Esophagus mucosa (tissue), 1 donor: ENCODE measurements at places on chromosomes 11 and 22. TPM values are rescaled to one million over a fixed set of nuclear protein-coding genes. Genes with fewer than 3 reads are reported as not detected.

KCNE3 gene
- total RNA-seq: 2.5 TPM

HTATIP2 gene
- 39.5 TPM for total RNA-seq

DNA sequence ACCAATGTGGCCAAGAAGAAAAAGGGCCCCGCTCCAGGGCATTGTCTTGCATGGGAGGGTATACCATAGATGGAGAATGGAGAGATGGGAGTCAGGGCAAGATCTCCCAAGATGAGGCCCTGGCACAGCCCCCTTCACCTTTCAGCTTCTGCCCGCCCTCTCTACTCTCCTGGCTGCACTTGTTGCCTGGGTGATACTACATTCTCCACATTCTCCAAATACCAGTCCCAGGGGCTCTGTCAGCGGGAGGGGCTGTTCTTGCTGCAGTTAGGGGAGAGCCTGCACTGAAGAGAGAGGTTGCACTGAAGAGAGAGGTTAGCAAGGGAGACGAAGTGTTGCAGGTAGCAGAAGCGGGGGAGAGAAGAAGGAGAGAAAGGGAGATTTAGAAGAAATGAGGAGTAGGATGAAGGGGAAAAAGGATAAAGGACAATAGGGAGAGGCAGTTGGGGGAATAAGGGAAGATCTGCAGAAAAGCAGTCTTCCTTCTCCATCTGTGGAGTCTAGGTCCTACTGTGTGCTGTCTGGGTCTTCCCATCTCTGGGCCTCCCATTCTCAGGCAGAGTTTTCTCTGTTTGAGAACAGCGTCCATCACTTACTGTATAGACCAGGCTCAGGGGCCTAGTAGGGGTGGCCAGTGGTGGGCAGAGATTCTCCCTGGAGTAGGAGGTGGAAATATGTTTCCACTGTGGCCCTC is 8.0 kb downstream of the PHLDB1 start:
- no peak for ATAC-seq

DNA sequence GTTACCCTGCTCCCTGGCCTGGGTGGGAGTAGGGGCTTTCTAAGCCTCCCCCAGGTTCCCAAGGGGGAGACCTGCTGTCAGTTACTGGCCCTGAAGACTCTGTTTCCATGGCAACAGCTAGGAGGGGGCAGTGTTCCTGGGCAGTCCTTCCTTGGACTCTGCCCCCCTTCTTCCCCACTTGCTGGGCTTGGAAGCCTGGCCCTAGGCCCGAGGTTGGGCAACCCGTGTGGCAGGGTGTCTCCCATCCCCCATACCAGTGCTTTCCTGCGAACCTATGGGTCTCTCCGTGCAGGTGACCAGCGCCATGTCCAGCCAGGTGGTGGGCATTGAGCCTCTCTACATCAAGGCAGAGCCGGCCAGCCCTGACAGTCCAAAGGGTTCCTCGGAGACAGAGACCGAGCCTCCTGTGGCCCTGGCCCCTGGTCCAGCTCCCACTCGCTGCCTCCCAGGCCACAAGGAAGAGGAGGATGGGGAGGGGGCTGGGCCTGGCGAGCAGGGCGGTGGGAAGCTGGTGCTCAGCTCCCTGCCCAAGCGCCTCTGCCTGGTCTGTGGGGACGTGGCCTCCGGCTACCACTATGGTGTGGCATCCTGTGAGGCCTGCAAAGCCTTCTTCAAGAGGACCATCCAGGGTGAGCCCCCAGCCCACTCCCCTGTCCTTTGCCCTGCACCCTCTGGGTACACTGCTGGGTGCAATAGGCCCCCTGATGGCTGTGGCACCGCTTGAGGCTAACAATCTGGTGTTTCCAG is 1.7 kb downstream of the ESRRA start:
- no peak for ATAC-seq

DNA sequence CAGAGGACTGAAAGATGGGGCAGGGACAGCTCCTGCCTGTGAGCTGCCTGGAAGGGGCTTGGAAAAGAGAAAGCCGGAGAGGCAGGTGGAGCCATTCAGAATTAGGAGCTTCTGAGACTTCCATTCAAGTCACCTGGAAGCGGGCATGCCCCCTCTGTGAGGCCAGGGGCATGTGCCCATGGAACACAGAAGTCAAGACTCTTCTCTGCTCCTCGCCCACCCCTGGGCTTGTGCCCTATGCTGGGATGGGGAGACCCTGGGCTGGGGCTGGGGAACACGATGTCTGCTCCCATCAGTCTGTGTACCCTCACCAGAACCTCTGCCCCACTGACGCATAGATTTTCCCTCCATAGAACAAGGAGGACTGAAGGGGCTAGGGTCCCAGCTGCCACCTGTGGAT is 372.0 kb downstream of the SHANK2 start:
- no peak for ATAC-seq

DNA sequence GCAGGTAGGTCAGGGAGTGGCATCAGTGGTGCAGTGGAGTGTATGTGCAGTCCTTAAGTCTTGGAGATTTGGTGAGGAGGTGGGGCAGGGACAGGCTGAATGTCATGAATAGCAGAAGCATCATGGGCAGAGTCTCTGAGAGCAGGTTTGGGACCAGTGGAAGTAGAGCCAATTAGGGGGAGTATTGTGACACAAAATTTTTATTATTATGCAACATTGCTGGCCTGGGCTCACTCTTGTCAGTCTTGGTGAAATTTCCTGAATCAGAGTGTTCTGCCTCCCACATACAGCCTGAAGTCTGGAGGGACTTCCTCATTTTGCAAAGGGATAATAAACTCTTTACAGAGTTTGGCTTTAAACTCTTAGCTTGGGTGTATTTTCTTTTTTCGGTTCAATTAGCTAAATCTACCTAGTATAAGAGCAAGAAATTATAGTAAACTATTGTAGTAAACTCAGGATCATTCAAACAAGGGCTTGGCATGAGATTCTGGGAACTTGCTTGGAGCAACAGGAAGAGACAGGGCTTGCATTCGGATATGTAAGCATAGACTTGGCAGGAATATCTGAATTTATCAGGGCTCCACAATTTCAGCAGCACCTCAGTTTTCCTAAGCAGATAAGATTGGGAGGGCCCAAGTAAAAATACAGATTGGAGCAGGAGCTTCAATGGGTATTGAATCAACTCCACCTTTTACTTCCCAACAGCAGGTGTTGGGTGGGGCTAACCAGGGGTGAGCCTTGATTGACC is 67.7 kb downstream of the FDX1 start:
- no peak for ATAC-seq

ARHGAP32 gene
- total RNA-seq: 57.2 TPM

GGT5 gene
- 5.0 TPM for total RNA-seq

DNA sequence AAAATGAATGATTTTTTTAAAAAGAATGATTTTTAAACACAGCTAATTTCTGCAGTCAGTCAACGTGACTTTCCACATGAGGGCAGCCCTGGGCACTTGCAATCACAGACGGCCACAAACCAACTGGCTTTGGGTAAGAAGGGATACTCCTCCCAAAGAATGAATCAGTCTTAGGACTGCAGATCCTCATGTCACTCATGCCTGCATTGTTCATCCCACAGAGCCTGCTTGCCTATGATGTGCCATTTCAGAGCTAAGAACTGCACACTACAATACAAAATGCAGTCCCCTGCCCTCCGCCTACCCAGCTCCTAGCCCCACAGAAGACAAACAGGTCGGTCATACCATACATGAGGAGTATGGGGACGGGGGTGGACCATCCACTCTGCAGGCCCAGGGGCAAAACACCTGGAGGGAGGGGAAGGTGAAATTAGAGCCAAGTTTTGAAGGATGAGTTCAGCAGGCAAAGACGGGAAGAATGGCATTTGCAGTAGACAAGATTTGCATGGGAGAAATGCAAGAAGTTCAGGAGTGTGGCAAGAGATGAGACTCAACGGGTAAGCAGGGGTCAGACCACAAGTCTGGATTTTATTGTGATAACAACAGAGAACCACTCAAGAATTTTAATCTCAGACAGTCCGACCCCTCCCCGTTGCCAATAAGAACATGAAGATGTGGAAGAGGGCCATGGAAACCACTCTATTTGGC is 24.7 kb downstream of the PACSIN2 start:
- peak; percentile 75 for ATAC-seq

MAP6 gene
- total RNA-seq: 0.32 TPM

DNA sequence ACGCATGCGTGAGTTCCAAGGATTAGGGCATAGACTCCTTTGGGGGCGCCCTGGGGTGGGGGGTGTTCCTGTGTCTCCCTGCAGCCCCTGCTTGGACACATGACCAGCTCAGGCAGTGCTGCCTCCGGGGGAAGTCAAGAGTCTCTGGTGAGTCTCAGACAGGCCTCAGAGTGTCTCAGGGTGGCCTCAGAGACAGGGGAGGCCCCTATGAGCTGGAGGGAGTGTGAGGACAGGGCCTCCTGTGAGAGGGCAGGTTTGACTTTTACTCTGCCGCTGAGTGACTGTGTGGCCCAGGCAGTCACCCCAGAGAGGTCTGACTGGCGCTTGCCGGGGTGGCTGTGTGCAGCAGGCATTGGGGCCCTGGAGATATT is 41.2 kb upstream of the KCNQ1OT1 start:
- no peak for ATAC-seq

DNA sequence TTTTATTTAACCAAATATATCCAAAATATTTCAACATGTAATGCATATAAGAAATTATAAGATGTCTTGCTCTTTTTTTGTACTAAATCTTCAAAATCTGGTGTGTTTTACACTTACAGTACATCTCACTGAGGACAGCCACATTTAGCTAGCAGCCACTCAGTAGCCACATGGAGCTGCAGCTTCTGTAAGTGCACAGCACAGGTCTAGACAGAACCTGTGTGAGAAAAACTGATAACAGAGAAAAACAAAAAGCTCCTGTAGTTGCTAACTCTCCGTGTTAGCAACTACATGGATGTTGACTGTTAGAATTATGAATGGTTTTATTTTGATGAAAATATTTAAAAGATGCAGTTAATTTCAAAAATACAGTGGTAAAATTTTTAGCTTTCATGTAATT is 22.2 kb downstream of the ASRGL1 start:
- no peak for ATAC-seq

DNA sequence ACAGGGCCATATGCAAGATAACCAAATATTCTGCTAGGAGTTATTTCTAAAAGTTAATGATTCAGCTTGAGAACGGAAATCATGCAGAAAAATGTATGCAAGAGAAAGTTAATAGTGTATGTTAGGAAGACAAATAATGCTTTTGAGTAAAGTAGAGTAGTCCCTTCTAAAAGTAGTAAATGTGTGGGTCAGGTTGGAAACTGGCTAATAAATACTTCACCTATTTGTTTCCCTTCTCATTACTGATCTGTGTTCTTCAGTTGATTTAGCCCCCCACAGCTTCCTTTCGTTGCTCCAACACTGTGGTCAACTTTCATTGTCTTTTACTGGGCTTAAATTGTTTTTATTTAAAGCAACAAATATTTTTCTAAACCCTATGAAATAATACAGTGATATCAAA is 444.2 kb downstream of the CNTN5 start:
- ATAC-seq: no peak

HPS5 gene
- total RNA-seq: 12.3 TPM

DNA sequence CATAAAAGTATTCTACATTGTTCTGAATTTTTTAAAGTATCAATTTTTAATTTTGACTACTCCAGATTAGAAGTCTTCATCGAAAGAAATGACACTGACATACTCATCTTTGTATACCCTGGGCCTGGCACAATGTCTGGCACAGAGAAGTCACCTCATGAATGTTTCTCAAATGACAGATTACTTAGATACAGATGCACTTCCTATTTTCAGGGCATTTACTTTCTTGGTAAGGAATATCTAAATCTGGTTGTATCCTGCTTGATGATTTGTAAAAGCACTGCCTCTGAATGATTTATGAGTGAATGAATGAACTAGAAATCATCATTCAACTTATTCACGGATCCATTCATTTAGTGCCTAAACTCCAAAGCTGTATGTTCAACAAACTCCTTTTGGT is 1784.7 kb downstream of the LRRC4C start:
- ATAC-seq: no peak

GRCh38 chr11:85759915-85760314 is 51.0 kb downstream of the SYTL2 start:
- no peak for ATAC-seq

- ATAC-seq: no peak
Measured at GRCh38 chr22:42074846-42075676, 1.0 kb downstream of the PHETA2 start.

KDM4E gene
- not detected for total RNA-seq

GRCh38 chr22:46587061-46587460 is 33.1 kb upstream of the GRAMD4 start:
- ATAC-seq: no peak

MMP3 gene
- 0.56 TPM for total RNA-seq
